Left renal pelvis (tissue), 4 donors: ENCODE measurements at places on chromosomes 7 and 10.

- DNase-seq = no peak
Observed at GRCh38 chr7:41679566-41679965, 23.3 kb downstream of the INHBA start.

DNA sequence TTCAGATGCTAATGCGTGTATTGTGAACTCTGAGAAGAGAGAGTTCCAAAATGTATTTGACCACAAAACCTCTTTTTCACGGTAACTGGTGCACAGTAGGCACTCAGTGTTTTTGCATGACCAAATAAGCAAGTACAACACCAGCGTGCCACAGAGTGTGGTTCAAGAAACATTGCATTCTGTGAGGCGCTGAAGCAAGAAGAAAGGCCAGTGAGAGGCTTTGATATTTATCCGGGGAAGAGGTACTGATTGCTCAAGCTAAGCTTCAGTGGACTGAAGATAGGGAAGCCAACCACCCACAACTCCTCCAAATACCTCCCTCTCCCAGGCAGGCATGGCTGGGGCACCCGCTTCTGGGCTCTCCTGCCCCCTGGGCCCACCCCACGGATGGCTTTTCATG lies 611.2 kb downstream of the SDK1 start:
- no peak for DNase-seq

- DNase-seq = no peak
Observed at GRCh38 chr10:129881641-129882040, 82.4 kb downstream of the EBF3 start.

DNA sequence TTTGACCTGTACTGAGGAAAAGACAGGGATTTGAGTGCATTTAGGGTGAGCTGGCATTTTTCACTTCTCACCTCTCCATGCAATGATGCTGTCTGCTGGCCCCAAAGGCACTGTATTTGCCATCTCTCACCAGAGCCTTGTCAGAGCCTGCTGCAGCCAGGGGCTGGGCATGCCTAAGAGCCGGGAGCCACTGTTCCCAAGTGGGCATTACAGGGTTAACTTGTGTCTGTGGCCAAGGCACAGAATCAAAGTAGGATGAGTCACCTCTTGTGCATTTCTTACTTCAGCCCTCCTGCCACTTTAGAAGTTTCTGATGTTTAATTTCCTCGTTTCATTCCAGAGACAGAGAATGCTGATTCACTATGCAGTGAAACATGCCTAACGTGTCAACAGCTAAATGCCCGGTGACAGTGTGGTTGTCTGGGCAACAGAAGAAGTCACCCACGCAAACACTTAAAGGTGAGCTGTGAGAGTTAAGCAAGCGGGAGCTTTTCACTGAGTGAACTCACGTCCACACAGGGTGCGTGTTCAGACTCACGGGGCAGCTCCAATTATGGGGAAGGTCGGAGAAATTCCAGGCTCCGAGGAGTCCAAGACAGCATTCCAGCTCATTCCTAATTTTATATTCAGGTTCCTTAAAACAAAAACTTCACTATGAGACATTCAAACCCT lies 57.1 kb upstream of the IGFBP3 start:
- DNase-seq = peak; percentile 38

- DNase-seq = no peak
Observed at GRCh38 chr10:105844241-105844640, 1203.2 kb downstream of the SORCS3 start.

- DNase-seq = no peak
Observed at GRCh38 chr10:13872411-13872810, 285.6 kb downstream of the PRPF18 start.

DNA sequence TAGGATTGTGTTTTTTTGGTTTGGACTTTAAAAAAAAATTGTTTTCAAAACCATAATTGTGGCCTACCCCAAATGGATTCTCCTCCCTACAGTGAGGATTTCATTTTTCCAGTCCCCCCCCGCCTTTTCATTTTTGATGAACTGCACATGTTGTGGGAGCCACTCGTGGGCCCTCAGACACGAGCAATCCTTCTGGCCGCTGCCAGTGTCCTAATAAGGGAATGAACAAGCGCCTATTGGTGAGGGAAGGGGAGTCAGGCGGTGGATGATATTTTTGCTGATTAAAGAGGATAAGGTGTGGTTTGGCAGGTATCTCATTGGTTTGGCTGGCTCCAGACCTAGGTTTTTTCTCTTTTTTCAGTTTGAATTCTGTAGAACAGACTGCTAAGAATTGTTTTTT lies 78.7 kb upstream of the AGBL3 start:
- DNase-seq = no peak

- no peak for DNase-seq
Observed at GRCh38 chr7:140404565-140405065, 757 bp downstream of the RAB19 start.

DNA sequence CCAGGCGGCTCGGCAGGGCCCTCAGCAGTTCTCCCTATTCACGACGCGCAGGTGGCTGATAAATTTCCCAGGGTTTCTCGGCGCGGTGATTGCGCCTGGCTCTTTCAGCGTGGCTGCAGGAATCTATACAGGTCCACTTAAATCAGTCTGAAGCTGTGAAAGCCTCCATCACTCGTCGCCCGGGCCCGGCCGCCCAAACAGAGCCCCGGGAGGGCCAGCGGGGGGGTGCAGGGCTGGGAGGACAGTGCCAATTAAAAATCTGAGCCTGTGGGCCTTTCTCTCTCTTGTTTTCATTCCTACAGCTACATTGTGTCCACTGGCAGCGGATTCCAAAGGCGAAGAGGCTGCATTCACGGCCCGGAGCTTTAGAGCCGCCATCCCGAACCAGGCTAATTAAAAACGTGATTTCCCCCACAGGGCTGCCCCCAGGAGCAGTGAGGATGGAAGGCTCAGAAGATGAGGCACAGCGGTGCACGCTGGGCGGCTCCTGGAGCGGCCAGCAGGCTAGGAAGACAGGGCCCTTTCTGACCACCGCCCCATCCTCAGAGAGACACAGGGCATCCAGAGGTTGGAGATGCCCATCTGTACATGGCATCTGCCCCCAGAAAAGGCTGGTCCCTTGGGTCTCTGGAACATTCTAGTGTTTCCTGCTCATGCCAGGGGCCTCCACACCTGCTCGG lies 100.7 kb downstream of the FAM53B start:
- DNase-seq = no peak

- DNase-seq = no peak
Observed at GRCh38 chr10:118358327-118358726, 16.2 kb upstream of the FAM204A start.

- no peak for DNase-seq
Observed at GRCh38 chr7:18798088-18798906, 302.7 kb downstream of the HDAC9 start.

- no peak for DNase-seq
Observed at GRCh38 chr10:63901228-63901627, 380.0 kb downstream of the REEP3 start.

DNA sequence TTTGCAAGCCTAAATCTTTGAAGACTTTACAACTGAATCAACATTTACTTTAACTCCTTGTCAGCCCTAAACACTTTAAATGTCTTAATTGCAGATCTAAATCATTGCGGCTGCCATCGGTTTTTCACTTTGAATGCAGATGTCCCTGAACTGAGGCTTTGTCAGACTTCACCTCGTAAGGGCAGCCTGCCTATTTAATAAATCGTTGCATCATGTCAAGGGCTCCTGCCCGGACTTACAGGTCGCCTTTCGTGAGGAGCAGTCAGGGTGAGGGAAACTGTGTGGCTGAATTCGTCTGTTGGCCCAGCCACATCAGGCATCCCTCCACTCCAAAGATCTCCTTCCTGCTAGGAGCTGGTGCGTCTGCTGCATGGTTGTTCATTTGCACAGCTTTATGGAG lies 368.2 kb upstream of the NPVF start:
- no peak for DNase-seq
